ENCODE measurements at places on chromosomes 13 and 19. TPM values are rescaled to one million over a fixed set of nuclear protein-coding genes. Genes with fewer than 3 reads are reported as not detected.

Gene PTPRS
- polyA plus RNA-seq, result 36.5 TPM

Gene TMPRSS9
- polyA plus RNA-seq, result 0.38 TPM

DNA sequence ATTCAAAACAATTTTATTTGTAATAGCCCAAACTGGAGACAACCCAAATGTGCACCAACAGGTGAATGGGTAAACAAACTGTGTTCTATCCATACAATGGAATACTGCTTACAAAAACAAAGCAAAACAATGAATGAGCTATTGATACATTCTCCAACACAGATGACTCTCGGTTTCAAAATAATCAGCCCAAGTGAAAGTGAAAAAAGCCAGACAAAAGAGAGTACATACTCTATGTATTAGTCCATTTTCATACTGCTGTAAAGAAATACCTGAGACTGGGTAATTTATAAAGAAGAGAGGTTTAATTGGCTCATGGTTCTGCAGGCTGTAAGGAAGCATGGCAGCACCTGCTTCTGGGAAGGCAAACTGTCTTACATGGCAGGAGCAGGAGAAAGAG is 65.2 kb upstream of the LRCH1 start:
- DNase-seq, result no peak

Gene PNMA8A
- 35.9 TPM for polyA plus RNA-seq

DNA sequence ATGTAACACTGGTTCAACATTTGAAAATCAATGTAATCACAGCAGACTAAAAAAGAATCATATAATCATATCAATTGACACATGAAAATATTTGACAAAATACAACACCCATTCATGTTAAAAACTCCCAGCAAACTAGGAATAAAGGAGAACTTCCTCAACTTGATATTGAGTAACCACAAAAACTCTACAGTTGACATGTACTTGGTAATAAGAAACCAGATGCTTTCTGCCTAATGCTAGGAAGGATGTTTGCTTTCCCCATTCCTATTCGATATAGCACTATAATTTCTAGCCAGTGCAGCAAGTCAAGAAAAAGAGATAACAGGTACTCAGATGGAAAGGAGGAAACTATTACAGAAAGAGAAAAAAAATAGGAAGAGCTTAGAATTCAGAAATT is 26.9 kb downstream of the UFM1 start:
- DNase-seq, result no peak

GRCh38 chr13:67119481-67119894 is 110.6 kb downstream of the PCDH9 start:
- no peak for DNase-seq

DNA sequence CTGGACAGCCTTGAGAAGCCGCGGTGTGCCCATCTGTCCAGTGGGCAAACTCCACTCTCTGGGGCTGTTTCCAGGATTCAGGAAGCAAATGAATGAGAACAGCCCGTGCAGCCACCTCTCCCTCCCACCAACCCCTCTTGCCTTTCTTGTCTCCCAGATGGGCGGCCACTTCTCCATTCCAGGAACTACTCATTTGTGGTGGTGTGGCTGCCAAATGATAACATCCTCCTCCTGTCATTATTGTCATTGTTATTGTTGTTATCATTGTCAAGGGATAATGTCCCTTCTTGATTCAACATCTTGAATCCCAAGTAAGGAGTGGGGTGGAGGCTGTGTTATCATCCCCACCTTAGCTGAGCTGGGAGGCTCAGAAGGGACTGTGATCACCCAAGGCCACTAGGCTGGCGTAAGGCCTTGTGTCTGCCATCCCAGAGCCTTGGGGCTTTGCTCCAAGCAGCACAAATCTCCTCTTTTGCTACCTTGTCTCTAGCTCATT is 1.6 kb downstream of the DNM2 start:
- DNase-seq, result no peak

GRCh38 chr19:54482889-54483288 is 9.8 kb upstream of the CDC42EP5 start:
- no peak for DNase-seq

Gene IZUMO2
- not detected for polyA plus RNA-seq

Gene ZNF154
- polyA plus RNA-seq, result 13.1 TPM

Gene HSD17B14
- polyA plus RNA-seq, result 3.1 TPM

Gene BST2
- polyA plus RNA-seq, result 4.6 TPM

GRCh38 chr13:97498419-97498818 is 64.5 kb downstream of the RAP2A start:
- DNase-seq, result no peak

Gene LGALS14
- polyA plus RNA-seq, result 0.30 TPM

GRCh38 chr19:55437410-55437809 is 5.7 kb downstream of the SHISA7 start:
- no peak for DNase-seq

Gene CEACAM20
- not detected for polyA plus RNA-seq

Gene ICAM4
- 0.25 TPM for polyA plus RNA-seq

DNA sequence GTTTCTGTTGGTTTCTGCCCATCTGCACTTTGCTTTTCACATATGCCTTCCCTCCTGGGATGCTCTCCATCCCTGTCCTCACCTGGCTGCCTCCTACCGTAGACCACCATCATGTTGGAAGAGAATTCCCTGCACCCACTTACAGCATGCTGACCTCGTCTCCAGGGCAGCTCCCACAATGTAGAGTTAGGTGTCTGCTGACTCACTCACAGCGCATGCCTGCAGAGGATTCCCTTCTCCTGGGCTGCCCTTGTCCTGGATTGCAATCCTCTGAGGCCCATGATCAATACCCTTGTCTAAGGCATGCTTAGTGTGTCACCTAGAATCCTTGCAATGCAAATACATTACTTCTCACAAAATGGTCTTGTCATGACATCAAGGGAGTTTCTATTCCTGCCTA is 43.6 kb downstream of the STOML3 start:
- no peak for DNase-seq

DNA sequence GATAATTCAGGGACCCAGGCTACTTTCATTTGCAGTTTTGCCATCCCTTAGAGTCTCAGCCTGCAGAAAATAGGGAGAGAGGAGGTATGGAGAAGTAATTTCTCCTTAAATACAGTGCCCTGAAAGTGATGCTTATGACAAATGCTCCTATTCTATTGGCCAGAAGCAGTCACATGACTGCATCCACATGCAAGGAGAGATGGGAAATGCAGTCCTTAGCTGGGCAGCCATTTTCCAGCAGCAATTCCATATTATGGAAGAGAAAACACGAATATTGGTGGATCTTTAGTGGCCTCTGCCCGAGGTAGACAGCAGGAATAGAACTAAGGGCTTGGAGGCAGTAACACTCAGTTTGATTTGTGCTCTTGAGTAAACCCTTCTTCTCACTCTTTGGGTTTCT is 39.4 kb downstream of the VAV1 start:
- DNase-seq, result no peak

Gene MIR17HG
- polyA plus RNA-seq, result 3.4 TPM

DNA sequence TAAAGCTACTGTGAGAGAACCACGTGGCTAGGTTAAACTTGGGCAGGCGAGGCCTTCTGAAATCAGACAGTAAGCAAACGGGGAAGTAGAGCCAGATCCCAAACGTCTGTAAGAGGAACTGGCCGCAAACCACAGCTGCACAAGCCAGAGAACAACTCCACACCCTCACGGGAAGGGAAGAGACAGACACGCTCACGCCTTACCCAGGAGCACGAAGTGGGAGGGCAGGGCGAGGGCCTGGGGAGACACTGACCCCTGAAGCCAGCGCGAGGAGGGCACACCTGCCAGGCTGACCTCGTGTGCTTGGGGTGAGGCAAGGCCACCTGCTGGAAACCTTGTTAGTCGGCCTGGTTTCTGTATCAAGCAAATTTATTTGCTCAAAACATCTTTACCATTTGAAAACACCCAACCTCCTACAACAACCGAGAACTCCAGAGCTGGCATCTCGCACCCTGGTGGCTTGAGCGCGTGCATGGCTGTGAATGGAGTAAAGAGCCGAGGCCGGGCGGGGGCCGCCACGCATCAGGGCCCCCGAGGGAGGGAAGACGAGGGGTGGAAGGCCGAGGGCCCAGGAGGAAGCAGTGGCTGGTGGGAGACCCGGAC is 7.3 kb downstream of the POLR2E start:
- peak; percentile 53 for DNase-seq

Gene ERICH6B
- 1.2 TPM for polyA plus RNA-seq

- no peak for DNase-seq
Measured at GRCh38 chr19:55484593-55485438, at the start of gene NAT14. Gene NAT14 (plus strand): TSS chr19:55485188. CDS start chr19:55485709, 521 bp downstream.

GRCh38 chr19:46232029-46232428 is 2.5 kb downstream of the IGFL1 start:
- DNase-seq, result no peak

- DNase-seq, result no peak
Measured at GRCh38 chr19:42282819-42283187, 13.8 kb downstream of the CIC start.

GRCh38 chr13:24176351-24177101 is 16.0 kb downstream of the SPATA13 start:
- DNase-seq, result no peak

Gene ODAD3
- polyA plus RNA-seq, result 0.20 TPM

DNA sequence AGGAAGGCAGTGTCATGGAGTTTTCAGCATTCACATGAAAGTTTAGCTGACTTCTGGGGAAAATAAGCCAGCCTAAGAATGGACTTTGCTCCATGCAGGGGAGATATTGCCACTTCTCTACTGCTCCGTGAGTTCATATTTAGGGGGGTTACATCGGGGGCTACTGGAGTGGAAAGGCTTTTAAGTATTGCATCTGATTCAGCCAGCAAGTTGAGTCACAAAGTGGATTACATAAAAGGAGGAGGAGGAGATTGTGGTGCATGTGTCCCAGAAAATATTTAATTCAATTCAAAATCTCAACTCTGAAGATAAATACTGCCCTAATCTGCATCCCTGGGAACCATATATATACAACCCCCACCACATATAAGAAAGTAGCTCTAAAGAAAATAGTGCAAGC is 617.2 kb downstream of the DCT start:
- no peak for DNase-seq

- DNase-seq, result no peak
Measured at GRCh38 chr19:16143399-16144215, at the start of gene HSH2D. Gene HSH2D (plus strand): TSS chr19:16143685. CDS start chr19:16148751, 5,066 bp downstream.

Gene NUDT19
- polyA plus RNA-seq, result 8.2 TPM

Gene ZNF709
- 2.7 TPM for polyA plus RNA-seq

All from forelimb muscle (tissue), 1 donor.